ENCODE measurements at places on chromosomes 7 and 10.

DNA sequence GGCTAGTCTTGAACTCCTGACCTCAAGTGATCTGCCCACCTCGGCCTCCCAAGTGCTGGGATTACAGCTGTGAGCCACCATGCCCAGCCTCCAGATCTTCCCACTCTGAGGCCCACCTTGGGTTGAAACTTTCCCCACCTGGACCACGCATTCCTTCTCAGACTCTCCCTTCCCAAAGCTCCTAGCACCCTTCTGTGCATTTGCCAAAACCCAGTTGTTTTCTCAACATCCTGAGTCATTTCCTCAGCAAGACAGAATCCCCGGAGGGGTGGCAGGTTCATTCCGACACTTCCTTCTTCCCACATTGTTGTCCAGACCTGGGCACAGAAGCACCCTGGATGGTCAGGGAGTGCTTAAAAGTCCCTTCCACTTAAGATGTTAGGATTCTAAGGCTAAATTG lies 28.9 kb downstream of the BAG3 start:
- DNase-seq: no peak

- peak; percentile 50 for DNase-seq
Measured at GRCh38 chr7:140230516-140230860, 53.7 kb upstream of the KDM7A start.

DNA sequence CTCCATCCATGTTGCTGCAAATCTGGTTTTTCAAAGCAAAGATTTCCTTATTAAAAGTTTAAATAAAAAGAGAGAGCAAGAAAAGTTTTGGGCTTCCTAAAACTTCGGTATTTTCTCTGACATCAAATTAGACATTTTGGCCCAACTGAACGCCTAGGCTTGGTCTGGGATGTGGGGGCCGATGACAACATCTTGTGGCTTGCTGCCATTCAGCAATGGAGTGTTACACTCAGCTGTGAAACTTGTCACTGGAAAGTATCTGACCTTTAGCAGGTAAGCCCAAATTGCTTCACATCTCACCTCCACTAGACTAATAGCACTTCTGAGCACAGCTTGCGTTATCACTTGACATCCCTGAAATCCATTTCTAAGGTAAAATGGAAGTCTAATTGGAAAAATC lies 320.6 kb downstream of the GATA3 start:
- no peak for DNase-seq

GRCh38 chr7:41148521-41148951 lies 554.4 kb downstream of the INHBA start:
- peak; percentile 36 for DNase-seq

DNA sequence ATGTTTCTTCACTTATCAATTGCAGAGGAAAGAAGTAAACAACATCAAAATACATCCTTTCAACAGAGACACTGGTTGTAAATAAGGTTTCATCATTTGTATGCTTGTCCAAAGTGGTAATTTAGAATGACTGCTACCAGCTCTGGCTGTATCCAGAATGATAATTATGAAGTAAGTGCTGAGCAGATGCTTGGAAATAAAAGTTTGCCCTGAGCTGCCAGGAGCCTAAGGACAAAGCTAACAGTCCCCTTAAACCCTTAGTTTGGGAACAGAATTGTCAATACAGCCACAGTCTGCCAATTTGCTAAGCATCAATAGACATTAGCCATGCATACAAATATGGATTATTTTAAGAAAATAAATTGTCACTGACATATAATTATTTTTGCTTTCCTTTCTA lies 147.0 kb upstream of the SLC13A1 start:
- DNase-seq: no peak

- no peak for DNase-seq
Measured at GRCh38 chr7:151648429-151648828, 128.7 kb upstream of the RHEB start.

GRCh38 chr10:109899356-109900331 lies 23.7 kb downstream of the XPNPEP1 start:
- DNase-seq: no peak

GRCh38 chr7:42161719-42162118 lies 75.3 kb downstream of the GLI3 start:
- no peak for DNase-seq

- no peak for DNase-seq
Measured at GRCh38 chr10:102612964-102613275, 31.4 kb upstream of the TRIM8 start.

DNA sequence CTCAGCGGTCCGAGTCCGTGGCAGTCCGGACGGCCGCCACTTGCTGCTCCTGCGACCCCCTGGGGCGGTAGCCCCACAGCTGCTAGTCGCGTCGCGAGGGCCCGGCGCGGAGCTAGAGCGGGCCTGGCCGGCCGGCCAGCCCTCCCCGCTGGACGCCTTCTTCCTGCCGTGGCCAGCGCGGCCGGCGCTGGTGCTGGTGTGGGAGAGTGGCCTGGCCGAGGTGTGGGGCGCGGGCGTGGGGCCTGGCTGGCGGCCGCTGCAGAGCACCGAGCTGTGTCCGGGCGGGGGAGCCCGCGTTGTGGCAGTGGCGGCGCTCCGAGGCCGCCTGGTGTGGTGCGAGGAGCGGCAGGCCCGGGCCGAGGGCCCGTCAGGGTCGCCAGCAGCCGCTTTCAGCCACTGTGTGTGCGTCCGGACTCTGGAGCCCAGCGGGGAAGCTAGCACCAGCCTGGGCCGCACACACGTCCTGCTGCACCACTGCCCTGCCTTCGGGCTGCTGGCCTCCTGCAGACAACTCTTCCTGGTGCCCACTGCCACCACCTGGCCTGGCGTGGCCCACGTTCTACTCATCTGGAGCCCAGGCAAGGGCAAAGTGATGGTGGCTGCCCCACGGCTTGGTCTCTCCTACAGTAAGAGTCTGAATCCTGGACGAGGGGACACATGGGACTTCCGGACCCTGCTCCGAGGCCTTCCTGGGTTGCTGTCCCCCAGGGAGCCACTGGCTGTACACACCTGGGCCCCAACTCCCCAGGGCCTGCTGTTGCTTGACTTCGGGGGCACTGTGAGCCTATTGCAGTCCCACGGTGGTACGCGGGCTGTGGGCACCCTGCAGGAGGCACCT lies 631 bp downstream of the HPS6 start:
- DNase-seq: no peak

GRCh38 chr10:36469585-36469984 lies 655.8 kb upstream of the ANKRD30A start:
- no peak for DNase-seq

GRCh38 chr10:24210501-24210900 lies 1.6 kb downstream of the KIAA1217 start:
- DNase-seq: peak; percentile 50

DNA sequence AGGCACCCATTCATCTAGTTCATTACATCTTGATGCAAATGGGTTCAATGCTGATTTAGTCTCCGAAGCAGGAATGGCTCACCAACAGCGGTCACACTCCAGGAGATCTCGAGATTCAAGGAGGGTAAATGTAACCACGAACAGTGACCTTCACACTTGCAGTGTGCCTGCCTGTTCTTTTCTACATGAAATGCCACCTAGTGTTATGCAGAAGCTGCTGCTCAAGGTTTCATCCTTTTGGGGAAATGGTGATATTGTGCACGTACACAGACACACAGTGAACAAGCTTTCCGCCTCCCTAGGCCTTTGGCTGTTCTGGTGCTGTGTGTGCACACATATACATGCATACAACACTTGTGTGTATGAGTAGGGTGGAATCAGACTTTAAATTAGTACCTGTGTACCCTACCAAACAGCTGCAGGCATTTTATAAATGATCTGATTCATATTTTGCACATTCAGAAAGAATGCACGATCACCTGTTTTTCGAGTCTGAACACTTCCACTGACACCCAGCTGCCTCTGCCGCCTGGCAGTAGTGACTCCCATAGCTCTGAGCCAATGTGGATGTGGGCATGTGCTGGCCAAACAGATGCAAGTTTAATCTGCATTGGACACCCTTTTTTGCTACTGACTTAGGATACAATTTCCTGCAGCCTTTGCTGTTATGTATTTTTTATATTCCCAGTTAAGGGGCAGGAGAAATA lies 100.5 kb downstream of the TACC2 start:
- no peak for DNase-seq

DNA sequence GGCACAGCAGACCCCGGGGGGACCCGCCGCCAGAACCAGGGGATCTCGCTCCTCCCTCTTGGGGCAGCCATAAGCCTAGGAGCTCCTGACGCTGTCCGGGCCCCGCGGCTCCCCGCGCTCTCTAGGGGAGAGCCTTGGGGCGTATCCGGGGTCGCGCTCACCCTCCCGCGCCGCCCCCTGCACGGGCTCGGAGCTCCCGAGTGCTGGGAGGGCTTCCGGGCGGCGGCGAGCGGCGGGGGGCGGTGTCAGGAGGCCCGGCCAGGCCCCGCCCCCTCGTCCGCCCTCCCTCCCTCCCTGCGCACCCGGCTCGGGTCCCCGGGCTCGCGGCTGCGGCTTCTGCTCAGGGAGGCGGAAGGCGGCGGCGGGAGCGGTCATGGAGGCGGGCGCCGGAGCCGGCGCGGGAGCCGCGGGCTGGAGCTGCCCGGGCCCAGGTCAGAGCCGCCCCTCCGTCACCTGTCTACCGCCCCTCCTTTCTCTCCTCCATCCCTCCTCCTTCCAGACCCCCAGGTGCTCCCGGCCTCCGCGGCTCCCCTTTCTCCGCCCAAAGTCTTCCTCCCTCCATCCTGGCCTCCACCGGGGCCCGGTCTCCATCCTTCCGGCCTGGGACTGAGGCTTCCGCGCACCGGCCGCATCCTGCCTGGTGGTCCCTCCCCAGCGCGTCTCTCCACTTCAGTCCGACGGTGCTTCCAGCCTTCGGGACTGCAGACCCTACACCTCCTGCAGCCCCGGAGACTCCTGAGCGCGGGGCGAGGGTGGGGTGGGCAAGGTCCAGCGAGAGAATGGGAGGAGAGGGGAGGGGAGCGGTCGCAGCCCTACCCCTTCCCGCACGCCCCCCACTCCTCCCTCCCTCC lies at the start of gene CCDC136:
Gene CCDC136 (plus strand): TSS at position 848 of the 851 bp plus-strand sequence. CDS start 444 bp downstream, outside the sequence.
- peak; percentile 54 for DNase-seq

- DNase-seq: peak; percentile 69
Measured at GRCh38 chr10:80662429-80663261, 124.9 kb downstream of the SH2D4B start.

- DNase-seq: no peak
Measured at GRCh38 chr10:94180576-94180975, 182.2 kb downstream of the NOC3L start.

- DNase-seq: no peak
Measured at GRCh38 chr7:159238541-159238940, 93.9 kb upstream of the VIPR2 start.

GRCh38 chr7:55309040-55309991 lies 55.8 kb upstream of the LANCL2 start:
- DNase-seq: no peak

- no peak for DNase-seq
Measured at GRCh38 chr10:133124357-133125211, 35.4 kb upstream of the KNDC1 start.

DNA sequence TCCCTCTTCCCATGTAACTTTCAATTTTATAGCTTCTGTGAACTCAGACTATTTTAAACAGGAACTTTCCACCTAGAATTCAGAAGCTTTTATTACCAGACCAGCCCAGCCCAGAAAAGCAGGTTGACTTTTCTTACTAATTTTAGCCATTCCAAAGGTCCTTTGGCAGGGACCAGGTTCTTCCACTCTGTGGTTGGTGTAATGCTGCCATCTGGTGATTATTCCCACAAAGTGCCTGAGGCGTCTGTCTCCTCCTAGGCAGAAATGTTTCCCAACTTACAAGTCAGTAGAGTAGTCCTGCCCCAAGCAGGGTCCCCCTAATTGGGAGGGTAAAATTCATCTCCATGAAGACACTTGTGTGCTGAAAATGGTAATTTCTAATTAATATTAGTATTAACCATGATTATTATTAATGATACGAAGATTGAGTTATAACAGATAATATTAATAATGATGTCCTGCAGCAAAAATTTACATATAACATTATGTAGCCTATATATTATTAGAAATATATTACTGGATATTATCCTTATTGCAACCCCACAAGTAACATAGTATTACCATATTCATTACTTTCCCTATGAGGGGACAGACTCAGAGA lies 53.0 kb upstream of the PPP1R17 start:
- DNase-seq: peak; percentile 84

DNA sequence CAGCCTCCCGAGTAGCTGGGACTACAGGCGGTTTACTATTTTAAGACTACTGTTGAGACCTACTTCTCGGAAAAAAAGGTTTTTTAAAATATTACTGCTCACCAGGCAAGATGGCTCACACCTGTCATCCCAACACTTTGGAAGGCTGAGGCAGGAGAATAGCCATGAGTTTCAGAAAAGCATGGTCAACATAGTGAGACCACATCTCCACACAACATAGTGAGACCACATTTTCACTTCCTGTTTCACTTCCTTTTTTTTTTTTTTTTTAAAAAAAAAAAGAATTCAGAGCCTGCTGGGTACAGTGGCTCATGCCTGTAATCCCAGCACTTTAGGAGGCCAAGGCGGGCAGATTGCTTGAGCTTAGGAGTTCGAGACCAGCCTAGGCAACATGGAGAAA lies 46.5 kb downstream of the SVOPL start:
- no peak for DNase-seq

DNA sequence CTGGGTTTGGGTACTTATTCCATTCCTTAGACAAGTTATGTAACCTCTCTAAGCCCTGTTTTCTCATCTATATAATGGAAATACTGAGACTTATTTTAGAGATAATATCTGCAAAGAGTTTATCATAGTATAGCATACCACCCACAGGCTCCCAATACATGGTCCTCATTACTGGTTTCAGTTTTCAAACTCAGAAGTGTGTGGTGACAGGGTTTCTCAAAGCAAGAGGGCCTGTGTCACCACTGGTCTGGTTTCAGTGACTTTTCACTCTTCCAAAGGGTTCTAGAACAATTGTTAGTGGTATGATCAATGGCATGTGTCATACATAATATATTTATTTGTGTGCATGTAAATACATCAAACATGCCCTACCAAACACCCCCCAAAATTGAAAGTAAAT lies 89.2 kb upstream of the BMPER start:
- DNase-seq: no peak

DNA sequence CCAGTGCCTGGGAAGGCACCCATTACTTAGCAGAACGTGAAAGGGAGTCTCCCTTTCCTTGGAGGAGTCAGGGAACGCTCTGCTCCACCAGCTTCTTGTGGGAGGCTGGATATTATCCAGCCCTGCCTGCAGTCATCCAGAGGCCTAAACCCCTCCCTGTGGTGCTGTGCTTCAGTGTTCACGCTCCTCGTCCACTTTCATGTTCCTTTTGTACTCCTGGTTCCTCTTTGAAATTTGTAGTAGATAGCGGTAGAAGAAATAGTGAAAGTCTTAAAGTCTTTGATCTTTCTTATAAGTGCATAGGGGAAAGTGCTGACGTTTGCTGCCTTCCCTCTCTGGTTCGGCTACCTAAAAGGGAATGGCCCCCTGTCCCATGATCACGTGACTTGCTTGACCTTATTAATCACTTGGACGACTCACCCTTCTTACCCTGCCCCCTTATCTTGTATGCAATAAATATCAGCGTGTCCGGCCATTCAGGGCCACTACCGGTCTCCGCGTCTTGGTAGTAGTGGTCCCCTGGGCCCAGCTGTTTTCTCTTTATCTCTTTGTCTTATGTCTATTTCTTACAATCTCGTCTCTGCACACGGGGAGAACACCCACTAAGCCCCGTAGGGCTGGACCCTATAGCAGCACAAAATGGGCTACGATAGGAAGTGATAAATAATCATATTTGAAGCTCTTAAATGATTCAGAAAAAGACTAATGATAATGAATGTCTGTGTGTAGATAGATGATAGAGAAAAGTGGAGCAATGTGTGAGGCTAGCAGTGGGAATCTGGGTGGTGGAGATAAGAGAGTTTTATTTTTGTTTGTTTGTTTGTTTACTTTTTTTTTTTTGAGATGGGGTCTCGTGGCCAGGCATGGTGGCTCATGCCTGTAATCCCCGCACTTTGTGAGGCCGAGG lies 5.8 kb upstream of the ESYT2 start:
- no peak for DNase-seq

- no peak for DNase-seq
Measured at GRCh38 chr7:1020849-1021251, 23.5 kb upstream of the GPR146 start.

- DNase-seq: no peak
Measured at GRCh38 chr10:46317889-46318288, 31.1 kb downstream of the ANTXRL start.

All from COLO829 (cell line).